GM13977 (cell line): ENCODE measurements at places on chromosomes 12 and 14.
A peak's percentile ranks its signal among the peaks of the same experiment; 100 is the strongest.

DNA sequence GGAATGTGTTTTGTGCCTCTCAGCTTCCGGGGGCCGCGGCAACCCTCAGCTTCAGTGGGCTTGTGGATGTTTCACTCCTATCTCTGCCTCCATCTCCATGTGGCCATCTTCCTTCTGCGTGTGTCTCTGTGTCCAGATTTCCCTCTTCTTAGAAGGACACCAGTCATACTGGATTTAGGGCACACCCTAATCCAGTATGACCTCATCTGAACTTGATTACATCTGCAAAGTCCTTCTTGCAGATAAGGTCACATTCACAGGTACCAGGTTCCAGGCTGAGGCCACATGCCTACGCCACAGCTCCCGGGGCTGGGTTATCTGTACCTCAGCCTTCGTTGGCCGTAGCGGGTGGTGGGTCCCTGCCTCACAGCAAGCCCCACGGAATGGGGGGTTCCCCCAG, 68.9 kb downstream of the ZNF664 start:
- no peak for DNase-seq

- DNase-seq, result no peak
Observed at GRCh38 chr14:94175011-94175745, 1.1 kb downstream of the PPP4R4 start.

DNA sequence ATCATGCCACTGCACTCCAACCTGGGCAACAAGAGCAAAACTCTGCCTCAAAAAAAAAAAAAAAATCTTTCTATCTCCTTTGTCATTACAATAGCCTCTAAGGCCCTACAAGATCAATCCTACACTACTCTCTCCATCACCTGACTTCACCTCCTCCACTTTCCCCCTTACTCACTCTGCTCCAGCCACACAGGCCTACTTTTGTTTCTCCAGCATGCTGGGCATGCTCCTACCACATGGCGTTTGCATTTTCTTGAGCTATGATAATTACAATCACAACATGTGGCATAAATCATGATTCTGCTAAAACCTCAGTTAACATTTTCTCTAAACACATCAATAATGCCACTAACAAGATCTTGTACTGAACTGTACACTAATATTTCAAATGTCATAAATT, 7.8 kb downstream of the PPP1R13B start:
- DNase-seq, result no peak

GRCh38 chr12:31205054-31205453, 120.9 kb downstream of the SINHCAF start:
- peak; percentile 51 for DNase-seq

GRCh38 chr12:113022563-113023297, 33.8 kb upstream of the DTX1 start:
- no peak for DNase-seq

- DNase-seq, result no peak
Observed at GRCh38 chr14:100155049-100155621, 4.3 kb downstream of the DEGS2 start.

DNA sequence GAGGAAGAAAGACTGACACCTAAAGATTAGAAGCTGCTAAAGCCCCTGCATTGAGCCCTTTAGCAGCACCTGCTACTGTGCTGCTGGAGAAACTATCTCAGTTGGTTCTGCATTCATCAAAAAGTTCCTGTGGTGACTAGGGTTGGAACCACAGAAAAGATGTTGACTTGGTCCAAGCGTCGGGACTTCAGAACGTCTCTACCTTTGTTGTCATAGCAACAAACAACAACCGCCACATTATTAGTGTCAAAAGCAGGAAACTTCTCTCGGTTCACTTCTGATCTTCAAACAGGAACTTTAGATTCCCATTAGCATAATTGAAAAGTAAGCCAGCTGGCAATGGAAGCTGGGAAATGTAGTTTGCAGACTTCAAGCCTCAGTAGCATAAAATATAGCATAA, 368.0 kb downstream of the SEC23A start:
- DNase-seq, result no peak

DNA sequence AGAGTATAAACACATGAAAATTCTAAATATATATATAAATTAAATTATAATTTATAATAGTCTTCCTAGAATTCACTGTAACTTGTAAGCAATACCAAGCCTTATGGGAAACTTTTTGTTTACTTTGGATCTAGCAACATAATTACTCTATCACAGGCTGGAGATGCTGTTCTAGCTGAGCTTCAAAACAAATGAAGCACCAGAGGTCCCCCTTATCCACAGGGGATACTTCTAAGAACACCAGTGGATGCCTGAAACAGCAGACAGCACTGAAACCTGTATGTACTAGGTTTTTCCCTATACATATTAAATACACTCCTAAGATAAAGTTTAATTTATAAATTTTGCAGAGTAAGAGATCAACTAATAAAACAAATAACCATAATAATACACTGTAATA, 96.6 kb downstream of the CDK17 start:
- no peak for DNase-seq

DNA sequence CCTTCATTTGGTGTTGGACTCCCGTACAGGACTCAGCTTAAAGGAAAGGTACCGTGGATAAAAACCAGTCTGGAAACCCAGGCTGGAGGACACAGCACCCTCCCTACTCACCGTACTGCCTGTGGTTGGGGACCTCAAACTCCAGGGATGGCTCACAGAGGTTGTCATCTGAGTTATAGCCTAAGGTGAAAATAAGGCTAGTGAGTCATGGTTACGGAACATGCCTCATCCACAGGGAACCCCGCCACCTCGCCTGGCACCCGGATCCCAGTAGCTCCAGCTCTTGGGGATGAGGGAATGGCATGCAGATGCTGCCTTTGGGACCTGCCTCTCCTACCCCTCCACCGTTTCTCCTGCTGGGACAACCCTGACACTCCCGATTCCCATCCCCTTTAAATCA, 36.8 kb upstream of the GPR68 start:
- DNase-seq, result no peak

GRCh38 chr12:3197131-3197818, 120.1 kb downstream of the TSPAN9 start:
- no peak for DNase-seq

- DNase-seq, result no peak
Observed at GRCh38 chr14:30608533-30609006, 13.5 kb upstream of the SCFD1 start.

GRCh38 chr12:52531566-52532300, 11.5 kb upstream of the KRT5 start:
- no peak for DNase-seq

GRCh38 chr14:59301354-59301753, 112.9 kb downstream of the DAAM1 start:
- peak; percentile 17 for DNase-seq

DNA sequence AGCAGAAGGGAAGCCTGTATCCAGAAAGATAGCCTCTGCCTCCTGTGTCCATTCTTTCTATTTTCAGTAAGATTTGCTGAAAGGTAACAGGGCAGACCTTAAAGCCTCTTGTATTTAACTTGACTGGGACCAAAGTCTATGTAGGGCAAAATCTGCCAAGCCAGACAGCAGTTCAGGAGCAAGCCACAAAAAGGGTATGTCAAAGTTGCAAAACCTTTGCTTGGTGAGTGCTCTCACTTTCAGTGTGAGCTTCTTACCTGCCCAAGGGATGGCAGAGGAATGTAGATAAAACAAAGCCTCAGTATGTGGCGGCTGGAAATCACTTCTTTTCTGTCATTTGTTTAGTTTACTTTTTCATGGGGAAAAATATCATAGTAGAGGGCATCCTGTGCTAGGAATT, 63.1 kb downstream of the PLEKHG7 start:
- no peak for DNase-seq

DNA sequence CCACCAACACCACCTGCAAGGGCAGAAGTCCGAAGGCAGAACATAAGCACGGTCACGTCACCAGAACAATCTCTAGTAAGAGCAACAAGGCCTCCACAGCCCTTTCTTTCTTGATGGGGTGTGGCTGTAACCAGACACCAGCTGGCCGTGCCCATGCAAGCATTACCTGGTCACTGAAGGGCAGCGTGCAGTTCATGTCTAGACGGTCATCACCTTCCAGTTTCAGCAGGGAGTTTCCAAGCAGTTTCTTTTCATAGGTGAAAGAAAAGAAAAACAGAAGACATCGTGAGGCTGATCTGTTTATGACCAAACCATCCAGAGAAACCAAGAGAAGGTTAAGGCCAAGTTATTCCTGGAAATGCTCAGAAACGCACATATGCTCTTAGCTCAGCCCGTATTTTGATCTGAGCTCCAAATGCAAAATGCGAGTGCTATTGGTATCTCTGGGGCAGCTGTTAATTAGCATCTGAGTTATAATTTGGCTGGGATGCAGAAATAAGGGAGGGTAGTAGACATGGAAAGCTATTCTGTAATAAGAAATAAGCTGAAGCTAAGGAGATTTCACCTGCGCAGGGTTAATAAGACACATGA, 42.5 kb downstream of the PRKAB1 start:
- DNase-seq, result no peak

GRCh38 chr14:73634011-73634833, 10.6 kb upstream of the DNAL1 start:
- DNase-seq, result peak; percentile 45

GRCh38 chr12:130198026-130198662, 35.9 kb downstream of the FZD10 start:
- no peak for DNase-seq

- no peak for DNase-seq
Observed at GRCh38 chr12:93638095-93638494, 39.1 kb upstream of the CRADD start.

GRCh38 chr12:4438834-4439596, 6.6 kb downstream of the FGF6 start:
- DNase-seq, result no peak

GRCh38 chr12:111024205-111024801, 103.9 kb upstream of the MYL2 start:
- peak; percentile 78 for DNase-seq

DNA sequence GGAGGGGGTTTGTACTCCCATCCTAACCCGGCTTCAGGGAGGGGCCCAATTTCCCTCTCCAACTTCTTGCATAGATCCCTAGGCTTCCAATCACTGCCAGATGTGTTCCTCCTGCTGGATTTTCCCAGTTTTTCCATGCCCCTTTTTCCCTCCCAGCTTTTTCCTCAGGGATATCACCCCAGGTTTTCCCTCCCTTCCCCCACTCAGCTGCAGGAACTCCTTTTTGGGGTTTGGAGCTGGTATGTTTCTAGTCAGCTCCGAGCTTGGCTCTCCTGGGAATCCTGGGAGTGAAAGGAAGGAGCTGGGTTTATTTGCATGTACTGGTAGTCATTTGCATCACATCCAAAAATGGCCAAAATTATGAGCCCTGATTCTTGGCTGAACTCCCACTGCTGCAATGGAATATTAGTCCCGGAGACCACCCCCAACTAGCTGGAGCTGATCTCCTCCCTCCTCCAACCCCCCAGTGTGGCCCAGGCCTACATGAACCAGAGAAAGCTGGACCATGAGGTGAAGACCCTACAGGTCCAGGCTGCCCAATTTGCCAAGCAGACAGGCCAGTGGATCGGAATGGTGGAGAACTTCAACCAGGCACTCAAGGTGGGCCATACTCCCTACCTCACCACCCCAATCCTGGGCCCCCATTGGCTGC, 1.4 kb upstream of the RDH5 start:
- no peak for DNase-seq

GRCh38 chr14:33808187-33808586, 142.7 kb downstream of the EGLN3 start:
- no peak for DNase-seq

DNA sequence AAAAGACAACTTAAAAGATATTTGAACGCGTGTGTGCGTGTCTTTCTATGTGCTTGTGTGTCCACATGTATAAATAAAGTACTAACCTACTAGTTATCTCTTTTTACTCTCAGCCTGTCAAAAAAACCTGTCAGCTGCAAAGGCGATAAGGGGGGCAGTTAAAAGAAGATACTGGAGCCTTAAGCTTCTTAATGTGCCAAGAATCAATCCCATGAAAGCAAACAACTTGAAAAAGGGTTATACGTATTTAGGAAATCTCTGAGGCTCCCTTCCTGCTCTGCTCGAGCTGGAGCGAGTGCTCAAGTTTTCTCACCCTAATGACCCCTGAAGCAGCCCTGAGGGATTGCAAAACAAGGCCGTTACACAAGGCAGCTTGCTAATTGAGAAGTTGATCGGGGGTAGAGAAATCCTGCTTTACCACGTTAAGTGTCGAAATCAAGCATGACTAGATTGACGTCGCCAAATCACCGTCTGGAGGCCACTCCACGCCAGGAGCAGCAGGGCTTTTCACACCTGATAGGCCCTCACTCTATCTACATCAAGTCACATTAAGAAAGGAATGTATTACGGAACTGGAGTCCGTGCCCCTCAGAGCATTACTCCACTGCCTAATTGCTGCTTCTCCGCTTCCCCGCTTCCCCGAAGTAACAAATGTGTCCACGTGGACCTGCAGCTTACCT, 32.4 kb downstream of the LMO3 start:
- DNase-seq, result no peak

DNA sequence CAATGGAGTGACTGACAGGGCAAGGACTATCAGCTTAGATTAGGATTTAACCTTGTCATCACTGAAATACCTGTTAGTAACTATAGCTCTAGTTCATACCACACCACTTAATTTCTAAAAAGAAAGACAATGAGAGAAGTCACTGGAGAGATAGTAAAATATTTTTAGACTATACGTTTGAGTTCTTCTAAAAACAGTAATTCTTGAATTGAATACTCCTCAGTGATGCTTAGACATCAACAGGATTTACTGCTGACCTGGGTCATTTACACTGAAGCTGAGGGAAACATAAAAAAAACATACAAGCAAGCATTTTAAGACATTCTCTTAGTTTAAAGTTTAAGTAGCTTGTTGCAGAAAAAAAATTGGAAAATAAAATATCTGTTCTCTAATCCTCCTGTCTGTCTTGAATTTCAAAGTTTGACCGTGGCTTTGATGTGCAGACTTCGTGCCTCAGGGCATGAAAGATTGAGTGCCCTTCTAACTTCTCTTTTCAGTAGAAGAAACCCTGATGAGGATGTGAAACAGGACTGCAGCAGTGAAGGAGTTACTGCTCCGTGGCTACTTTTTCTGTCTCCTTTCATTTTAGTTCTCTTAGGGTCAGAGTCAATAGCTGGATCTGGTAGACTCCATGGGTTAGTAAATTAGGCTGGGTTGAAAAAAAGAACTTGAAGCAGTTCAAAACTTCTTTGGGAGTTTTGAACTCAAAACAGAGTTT, 172.2 kb downstream of the PTPRO start:
- DNase-seq, result peak; percentile 15

GRCh38 chr12:20527417-20528163, 159.3 kb downstream of the PDE3A start:
- DNase-seq, result no peak

- DNase-seq, result no peak
Observed at GRCh38 chr12:116354950-116355783, 77.7 kb upstream of the MED13L start.

- DNase-seq, result peak; percentile 62
Observed at GRCh38 chr14:78022059-78022458, 148.1 kb upstream of the NRXN3 start.
